ENCODE measurements at places on chromosomes 4 and X. TPM values are rescaled to one million over a fixed set of nuclear protein-coding genes. Genes with fewer than 3 reads are reported as not detected.

The TGIF2LX gene
- not detected for total RNA-seq

The PAK3 gene
- total RNA-seq, result 1.8 TPM

The DMRTC1 gene
- 0.36 TPM for total RNA-seq

The DUSP9 gene
- not detected for total RNA-seq

The GNPDA2 gene
- total RNA-seq, result 14.0 TPM

The HSFX1 gene
- 1.00 TPM for total RNA-seq

The RBMXL3 gene
- total RNA-seq, result not detected

The USP17L17 gene
- total RNA-seq, result not detected

The DNAJB14 gene
- total RNA-seq, result 46.1 TPM

All from activated T-cell treated with anti-CD3 and anti-CD28 coated beads, Interleukin-2, amount 50 U/mL, for 72 hours (primary cell).